ENCODE measurements at places on chromosomes 6 and 20.

- ATAC-seq, result peak; percentile 72
These were observed 117.2 kb downstream of the IPCEF1 start for GRCh38 chr6:154239392-154239791.

DNA sequence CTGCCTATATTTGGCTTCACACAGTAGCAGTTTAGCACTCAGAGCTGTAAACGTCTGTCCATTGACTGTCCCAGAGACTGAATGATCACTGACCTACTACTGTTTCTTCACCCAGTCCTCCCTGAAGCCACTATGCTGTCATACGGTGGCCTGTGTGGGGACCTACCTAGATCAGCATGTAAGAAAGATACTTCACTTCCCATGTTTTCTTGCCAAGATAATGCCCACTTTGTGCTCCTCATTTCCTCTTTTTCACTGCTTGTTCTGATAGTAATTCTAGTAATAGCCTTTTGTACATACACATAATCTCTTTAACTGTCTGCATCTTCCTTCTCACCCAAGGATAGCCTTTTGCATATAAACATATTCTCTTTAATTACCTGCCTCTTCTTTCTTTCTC, 109.9 kb upstream of the TIAM2 start:
- ATAC-seq, result no peak

DNA sequence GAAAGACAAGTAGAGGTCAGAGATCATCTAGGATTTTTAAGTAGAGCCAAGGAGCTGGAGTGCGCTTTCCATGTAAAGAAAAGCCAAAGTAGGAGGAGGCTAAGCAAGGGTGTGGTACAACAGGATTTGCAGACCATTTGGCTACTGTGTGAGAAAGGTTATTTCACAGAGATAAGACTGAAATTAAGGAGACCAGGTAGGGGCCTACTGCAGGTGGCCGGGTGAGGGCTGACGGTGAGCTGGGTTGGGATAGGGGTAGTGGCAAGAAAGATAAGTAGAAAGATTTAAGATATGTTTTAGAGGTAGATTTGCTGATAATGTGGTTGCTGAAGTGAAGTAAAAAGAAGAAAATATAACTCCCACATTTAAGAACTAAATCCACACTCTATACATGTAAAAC, 3.8 kb downstream of the BLOC1S5 start:
- no peak for ATAC-seq

- no peak for ATAC-seq
These were observed 548.9 kb upstream of the ADGRB3 start for GRCh38 chr6:68086199-68086598.

DNA sequence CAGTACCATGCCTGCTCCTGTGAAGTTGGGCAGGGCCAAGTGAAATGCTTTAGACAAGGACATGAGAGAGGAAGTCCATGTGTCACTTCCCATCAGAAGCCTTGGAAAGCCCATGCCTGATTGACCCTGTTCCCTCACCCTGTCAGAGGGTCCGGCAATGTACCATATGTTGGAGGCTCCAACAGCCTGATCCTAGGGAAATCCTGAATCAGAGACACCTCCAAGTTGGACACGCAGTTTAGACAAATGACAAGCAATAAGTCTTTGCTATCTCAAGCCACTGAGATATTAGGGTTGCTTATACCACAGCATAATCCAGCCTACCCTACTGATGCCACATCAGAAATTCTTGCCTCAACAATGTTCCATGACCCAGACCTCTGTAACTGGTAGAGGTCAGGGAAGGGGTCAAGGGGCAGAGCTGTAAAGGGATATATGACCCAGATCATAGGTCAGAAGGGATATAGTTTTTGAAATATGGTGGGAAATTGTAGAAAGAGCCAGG, 174.8 kb downstream of the HACE1 start:
- ATAC-seq, result no peak

DNA sequence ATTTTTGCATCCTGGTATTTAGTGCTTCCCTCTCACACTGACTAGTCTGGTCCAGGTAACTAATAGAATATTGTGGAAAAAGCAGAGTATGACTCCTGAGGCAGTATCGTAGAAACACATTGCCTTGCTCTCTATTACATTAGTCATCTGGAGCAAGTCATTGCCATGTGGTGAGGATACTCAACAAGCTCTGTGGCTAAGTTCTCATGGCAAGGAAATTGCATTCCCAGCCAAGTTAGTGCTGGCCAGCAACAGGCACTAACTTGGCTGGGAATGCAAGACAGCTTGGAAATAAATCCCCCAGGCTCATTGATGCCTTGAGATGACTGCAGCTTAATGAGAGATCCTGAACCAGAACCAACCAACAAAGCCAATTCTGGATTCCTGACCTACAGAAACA, 39.7 kb upstream of the HTR1B start:
- no peak for ATAC-seq

DNA sequence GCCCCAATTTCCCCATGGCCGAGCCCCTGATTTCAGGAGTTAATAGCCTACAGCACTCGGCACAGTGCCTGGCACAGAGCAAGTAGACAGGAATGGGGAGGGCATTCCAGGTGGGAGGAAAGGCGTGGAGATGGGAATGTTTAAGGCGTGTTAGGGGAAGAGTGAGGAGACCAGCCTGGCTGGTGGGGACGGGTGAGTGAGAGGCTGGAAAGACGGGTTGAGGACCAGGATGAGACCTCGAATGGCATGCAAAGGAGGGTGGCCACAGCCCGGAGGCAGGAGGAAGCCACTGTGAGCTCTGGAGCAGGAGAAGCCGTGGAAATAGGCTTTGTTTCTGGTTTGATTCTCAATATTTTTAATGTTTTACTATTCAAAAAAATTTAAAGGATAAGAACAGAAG, 49.5 kb downstream of the CEBPB start:
- ATAC-seq, result no peak

DNA sequence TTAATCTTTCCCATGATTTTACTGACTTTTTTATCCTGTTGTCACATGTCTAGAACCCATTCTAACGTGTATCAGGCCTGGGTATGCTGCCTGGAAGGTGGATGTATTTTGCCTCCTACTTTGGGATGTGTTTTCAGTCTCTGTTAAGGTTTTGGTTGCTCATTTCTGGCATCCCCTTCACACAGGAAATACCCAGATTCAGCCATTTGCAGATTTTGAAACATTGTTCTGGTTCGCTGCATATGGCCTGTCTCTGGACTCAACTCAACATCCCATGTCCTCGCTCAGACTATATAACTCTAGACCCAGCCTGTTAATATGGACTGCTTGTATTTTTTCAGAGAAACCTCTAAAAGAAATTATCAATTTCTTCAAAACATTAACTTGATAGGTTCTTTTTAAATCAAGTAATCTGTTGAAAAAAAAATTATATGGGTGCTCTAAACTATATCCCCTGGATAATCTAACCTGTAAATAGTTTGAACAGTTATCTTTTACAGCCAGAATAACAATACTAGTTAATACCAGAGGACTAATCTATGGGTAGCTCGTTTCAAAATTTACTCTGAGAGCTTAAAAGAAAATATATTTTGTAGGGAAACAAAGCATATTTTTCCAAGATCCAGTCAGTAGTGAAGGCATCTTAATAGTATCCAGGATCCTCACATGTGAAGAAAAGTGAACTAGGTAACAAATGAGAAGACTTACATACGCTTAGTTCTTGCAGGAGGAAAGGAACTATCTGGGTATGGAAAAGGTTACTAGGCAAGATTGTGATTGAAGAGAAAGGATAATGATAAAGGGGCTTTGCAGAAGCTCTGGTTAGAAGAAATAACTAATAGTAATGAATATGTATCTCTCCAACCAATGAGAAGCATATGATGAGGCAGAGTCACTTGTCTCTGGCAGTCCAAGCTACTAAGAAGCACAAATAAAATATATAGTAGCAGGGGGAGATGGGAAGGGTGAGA, 23.4 kb upstream of the HLA-DQB1 start:
- no peak for ATAC-seq

DNA sequence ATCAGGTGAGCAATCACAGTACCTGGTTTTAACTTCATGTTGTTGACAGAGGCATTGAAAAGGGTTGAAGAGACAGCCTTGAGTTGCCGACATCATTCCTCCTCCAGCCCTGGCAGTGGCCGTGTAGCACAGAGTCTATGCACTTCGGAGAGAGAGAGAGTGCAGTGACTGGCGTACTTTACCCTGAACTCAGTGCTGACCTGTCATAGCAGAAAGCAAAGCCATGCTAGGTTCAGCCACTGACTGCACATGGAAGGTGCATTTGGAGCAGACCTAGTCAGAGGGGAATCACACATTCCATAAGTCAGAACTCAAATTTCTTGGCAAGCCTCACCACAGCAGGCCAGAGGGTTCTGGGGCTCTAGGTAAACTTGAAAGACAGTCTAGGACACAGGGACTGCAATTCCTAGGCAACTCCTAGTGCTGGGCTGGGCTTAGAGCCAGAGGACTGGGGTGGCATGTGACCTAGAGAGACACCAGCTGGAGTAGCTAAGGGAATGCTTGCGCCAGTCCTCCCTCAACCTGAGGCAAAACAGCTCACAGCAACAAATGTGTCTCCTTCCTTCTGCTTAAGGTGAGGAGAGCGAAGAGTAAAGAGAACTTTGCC, 69.1 kb downstream of the ELOVL4 start:
- no peak for ATAC-seq

DNA sequence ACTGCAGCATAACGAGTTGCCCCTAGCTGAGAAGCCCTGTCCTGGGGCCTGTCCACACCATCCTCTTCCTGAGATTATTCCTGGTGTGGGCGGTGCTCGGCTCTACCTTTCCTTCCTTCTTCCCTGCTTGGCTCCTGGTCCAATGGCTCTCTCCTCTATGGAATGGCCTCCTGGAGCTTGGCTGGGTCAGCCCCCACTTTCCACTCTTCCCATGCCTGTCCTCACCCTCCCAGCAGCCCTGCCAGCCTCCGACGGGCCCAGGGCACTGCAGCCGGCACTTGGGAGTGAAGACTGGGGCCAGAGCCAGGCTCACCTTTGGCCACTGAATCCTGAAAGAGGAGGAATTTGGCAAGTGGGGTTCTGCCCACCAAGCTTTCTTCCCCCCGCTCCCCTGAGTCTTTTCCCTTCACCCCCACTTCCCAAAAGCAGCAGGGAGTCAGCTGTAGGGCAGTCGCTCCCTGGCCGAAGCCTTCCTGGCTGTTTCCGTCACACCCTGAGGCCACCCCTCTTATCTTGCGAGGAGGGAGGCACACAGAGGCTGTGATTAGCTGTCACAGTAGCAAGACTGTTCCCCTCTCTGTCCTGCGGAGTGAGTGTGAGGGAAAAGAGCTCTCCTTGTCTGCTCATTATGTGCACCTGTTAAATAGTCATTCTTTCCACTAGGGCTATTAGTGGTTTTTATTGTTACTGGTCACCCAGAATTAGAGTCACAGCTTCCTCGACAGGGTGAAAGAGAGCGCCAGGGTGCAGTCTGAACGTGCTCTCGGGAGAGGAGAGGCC, 6.3 kb upstream of the CDSN start:
- ATAC-seq, result no peak

- ATAC-seq, result no peak
These were observed 25.2 kb downstream of the SNX14 start for GRCh38 chr6:85568411-85568810.

- no peak for ATAC-seq
These were observed 787 bp upstream of the TNFRSF6B start for GRCh38 chr20:63695424-63696305.

DNA sequence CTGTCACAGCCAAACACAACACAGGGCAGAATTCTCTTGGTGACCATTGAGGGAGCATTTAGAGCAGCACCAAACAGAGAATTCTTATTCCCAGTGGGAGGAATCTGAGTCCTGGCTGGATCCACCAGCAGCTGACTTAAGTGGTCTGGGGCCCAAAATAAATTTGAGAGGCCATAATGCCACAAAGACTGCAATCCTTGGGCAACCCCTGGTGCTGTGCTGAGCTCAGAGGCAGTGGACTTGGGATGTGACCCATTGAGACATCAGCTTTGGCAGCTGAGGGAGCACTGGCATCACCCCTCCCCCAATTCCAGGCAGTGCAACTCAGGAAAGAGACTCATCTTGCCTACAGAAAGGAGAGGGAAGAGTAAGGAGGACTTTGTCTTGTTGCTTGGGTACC, 48.6 kb upstream of the THBS2 start:
- no peak for ATAC-seq

DNA sequence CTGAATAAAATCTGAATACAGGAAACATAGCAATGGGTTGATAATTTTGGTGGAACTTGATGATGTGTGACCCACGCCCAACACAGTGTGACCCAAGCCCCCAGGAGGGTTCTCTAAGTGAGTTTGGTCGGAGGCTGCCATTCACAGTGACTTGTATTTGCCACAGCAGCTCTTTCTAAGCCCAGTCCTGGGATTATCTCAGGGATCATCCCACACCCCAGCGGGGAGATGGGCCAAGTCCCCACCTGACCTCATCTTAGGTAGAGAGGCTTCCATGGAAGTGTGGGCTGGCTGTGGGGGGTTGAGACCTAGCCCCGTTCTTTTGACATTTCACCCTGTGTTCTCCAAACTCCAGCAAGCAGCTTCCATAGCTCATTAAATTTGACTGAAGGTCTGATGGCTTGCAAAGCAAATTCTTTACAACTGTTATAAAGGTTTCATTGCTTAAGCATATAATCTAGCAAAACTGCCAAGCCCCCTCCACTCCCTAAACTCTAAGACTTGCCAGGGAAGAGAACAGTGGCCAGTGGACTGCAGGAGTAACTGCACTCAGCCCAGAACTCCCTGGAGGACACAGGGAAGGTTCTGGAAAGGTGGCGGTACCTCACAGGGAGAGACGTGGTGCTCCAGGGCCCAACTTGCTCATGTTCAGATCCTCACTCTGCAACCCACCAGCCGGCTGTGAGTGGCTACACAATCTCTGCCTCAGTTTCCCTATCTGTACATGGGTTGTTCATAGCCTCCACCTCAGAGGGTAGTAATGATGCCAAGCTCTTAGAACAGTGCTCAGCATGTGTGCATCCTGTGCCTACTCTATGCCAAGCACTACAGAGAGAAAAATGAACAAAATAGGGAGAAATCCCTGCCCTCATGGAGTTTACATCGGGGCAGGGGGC, 1.0 kb upstream of the PCK1 start:
- no peak for ATAC-seq

DNA sequence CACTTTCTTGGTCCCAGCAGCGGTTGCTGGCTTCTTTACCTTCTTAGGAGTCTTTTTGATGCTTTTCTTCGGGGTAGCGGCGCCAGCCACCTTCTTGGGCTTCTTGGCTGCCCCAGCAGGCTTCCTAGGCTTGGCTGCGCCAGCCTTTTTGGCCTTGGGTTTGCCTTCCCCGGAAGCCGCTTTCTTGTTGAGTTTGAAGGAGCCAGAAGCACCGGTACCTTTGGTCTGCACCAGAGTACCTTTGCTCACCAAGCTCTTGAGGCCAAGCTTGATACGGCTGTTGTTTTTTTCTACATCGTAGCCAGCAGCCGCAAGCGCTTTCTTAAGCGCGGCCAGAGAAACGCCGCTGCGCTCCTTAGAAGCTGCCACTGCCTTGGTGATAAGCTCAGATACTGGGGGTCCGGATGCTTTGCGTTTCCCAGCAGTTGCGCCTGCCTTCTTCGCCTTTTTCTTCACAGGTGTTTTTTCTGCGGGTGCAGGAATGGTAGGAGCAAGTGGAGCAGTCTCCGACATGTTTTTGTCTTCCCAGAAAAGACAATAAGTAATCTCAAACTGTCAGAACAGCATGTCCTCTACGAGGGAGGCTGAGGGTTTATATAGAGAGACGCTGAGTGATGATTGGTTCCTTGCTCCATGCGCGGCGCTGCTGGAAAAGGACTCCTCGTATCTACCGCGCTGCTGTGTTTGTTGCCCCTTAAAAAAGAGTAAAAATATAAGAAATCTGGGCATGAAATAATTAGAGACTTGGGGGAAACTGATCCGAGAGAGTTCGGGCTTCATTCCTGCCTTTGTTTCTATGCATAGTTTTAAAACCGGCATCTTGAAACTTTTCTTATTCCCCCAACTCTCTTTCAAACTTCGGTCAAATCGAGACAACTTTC, 130.3 kb upstream of the BTN3A2 start:
- ATAC-seq, result peak; percentile 80

All from activated CD4-positive, CD25-positive, alpha-beta regulatory T cell treated with anti-CD3 and anti-CD28 coated beads, Interleukin-2, amount 50 U/mL, for 24 hours (primary cell).